Activated CD8-positive, alpha-beta memory T cell treated with anti-CD3 and anti-CD28 coated beads, Interleukin-2, amount 10 ng/mL, durations not matched to agents 7 days and 5 days (primary cell): ENCODE measurements at places on chromosomes 16 and 17. TPM values are rescaled to one million over a fixed set of nuclear protein-coding genes. Genes with fewer than 3 reads are reported as not detected.

The HOXB9 gene
- total RNA-seq: 8.4 TPM

The THOC6 gene
- total RNA-seq: 45.6 TPM

- H3K27ac ChIP-seq: no peak overlapping the region
- peaks cover 11% of the 10 kb centered on the region for H3K27me3 ChIP-seq
- no peaks in the 10 kb centered on the region for H3K36me3 ChIP-seq
- no peaks in the 10 kb centered on the region for H3K4me1 ChIP-seq
These were observed 28.9 kb upstream of the SPPL2C start for GRCh38 chr17:45815752-45816151.

GRCh38 chr17:68310152-68310551, 18.9 kb downstream of the ARSG start:
- H3K27me3 ChIP-seq: no peaks in the 10 kb centered on the region
- no peak overlapping the region for H3K4me3 ChIP-seq
- peak overlapping the region; percentile 52 for H3K27ac ChIP-seq
- peaks cover 20% of the 10 kb centered on the region for H3K36me3 ChIP-seq
- peaks cover 47% of the 10 kb centered on the region for H3K4me1 ChIP-seq

The SAP30BP gene
- 106 TPM for total RNA-seq

GRCh38 chr17:57050306-57050705, 34.7 kb upstream of the AKAP1 start:
- no peak overlapping the region for H3K27ac ChIP-seq
- peaks cover 35% of the 10 kb centered on the region for H3K27me3 ChIP-seq
- no peak for DNase-seq
- peaks cover 27% of the 10 kb centered on the region for H3K4me1 ChIP-seq
- H3K36me3 ChIP-seq: no peaks in the 10 kb centered on the region

DNA sequence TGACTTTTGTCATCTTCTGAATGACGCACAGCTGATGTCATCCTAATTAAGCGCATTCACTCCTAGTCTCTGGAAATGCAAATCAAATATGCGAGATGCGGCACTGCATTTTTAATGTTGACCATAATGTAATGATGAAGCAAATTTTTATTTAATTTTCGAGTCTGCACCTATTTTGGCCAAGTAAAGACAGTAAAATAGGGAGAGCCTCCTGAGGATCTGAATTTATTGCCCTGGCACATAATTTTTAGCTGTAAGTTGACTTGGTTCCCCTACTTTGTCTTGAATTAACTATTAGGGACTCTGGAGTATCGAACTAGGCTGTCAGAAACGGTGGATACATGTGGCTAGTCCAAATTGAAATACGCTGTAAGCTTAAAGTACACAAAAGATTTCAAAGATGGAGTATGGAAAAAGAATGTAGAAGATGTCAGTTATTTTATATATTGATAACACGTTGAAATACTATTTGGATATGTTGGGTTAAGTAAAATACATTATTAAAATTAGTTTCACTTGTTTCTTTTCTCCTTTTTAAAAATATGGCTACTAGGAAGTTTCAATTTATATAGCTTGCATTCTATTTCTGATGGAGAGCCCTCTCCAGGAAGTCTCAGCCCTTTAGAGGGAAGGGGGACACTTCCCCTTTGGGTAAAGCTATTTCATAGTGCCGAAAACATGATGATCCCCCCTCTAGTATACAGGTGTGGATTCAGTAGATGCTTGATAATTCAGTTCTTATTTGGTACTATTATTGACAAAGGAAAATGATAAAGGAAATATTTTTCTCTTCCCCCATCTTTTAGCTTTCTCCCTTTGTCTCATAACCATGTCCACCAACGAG, 991 bp downstream of the KPNA2 start:
- no peak for DNase-seq
- H3K27me3 ChIP-seq: no peaks in the 10 kb centered on the region

The SOCS3 gene
- 21.3 TPM for total RNA-seq

The CLEC18A gene
- total RNA-seq: 0.61 TPM

- H3K27ac ChIP-seq: no peak overlapping the region
- no peak overlapping the region for H3K4me3 ChIP-seq
- no peaks in the 10 kb centered on the region for H3K36me3 ChIP-seq
- no peaks in the 10 kb centered on the region for H3K4me1 ChIP-seq
- H3K27me3 ChIP-seq: no peaks in the 10 kb centered on the region
These were observed 243.2 kb upstream of the CIBAR2 start for GRCh38 chr16:85355515-85355837.

The SLC6A4 gene
- total RNA-seq: 0.12 TPM

DNA sequence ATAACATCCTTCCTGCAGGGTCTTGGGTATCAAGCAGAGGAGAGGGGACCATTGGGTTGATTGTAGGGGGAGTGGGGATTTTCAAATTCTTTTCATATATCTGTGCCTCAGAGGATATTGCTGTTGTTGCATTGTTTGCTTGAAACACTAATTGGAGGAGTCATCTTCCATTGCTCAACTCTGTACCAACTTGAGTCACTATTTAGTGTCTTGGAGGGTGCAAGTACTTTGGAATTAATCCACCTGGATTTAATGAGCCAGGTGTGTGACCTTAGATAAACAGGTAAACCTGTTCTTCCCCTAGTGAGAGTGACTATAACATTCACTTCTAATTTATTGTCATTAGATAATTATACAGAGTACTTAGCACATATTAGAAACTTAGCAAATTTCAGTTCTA, 151.3 kb upstream of the CNTNAP4 start:
- H3K36me3 ChIP-seq: no peaks in the 10 kb centered on the region
- DNase-seq: no peak
- no peaks in the 10 kb centered on the region for H3K27me3 ChIP-seq
- H3K4me3 ChIP-seq: no peak overlapping the region
- H3K27ac ChIP-seq: no peak overlapping the region

The TVP23C gene
- 16.2 TPM for total RNA-seq

The CCDC137 gene
- total RNA-seq: 42.3 TPM

The ABCA10 gene
- 0.33 TPM for total RNA-seq

The PLLP gene
- not detected for total RNA-seq

DNA sequence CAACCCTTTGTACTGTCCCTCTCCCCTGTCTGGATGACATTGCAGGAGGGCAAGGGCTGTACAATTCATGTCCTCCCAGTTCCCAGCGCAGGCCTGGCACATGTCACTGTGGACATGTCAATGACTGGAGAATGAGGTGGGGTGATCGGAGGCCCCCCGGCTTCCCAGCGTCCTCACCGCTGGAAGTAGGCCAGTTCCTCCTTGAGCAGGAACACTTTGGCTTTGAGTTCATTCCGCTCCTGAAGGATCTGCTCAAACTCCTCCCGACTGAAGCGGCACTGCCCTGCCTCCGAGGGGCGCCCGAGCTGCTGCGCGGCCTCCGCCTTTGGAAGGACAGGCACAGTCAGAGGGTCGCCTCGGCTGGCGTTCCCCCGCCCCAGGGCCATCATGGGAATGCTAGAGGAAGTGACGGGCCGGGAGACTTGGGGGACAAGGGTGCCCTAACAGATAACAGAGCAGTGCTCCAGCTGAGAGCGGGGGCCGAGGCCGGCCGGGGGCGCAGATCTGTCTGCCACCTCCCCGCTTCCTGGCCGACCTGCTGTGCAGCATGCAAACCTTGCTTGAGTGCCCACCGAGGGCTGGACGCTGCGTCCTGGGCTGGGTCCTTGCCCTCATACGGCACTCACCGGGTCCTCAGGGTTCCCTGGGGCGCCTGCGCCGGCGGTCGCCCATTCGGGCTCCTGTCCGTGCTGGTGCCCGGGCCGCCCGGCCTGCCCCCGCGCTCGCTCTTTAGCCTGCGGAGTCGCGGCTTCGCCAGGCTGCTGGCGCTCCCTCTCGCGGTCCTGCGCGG, 1.3 kb downstream of the RILP start:
- no peak overlapping the region for H3K27ac ChIP-seq
- peaks cover 23% of the 10 kb centered on the region for H3K4me1 ChIP-seq
- DNase-seq: peak; percentile 56
- H3K27me3 ChIP-seq: no peaks in the 10 kb centered on the region
- H3K4me3 ChIP-seq: peak overlapping the region; percentile 44
- H3K36me3 ChIP-seq: peaks cover 16% of the 10 kb centered on the region

GRCh38 chr17:7293816-7294613, 424 bp downstream of the YBX2 start:
- H3K27ac ChIP-seq: no peak overlapping the region
- no peaks in the 10 kb centered on the region for H3K36me3 ChIP-seq
- H3K4me1 ChIP-seq: peaks cover 21% of the 10 kb centered on the region
- H3K4me3 ChIP-seq: peak overlapping the region; percentile 1

GRCh38 chr16:56370875-56371659, 54.3 kb downstream of the AMFR start:
- H3K27me3 ChIP-seq: no peaks in the 10 kb centered on the region
- DNase-seq: no peak
- H3K4me3 ChIP-seq: no peak overlapping the region
- H3K27ac ChIP-seq: no peak overlapping the region

DNA sequence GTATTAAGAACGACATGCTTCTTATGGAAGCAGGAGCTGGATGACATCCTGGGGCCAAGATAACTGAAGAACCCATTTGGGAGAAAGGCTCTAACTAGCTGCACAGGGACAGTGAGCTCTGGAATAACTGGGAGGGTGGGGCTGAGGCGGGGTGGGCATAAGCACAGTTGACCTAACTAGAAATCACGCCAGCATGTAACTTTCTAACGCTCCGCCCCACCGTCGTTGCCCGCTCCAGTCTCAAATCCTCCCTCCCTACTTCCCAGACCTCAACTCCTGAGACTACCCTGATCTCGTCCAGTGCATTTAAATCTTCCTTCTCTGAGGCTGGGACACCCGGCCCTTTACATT, 436 bp downstream of the PHB1 start:
- peak overlapping the region; percentile 89 for H3K4me3 ChIP-seq
- peaks cover 17% of the 10 kb centered on the region for H3K36me3 ChIP-seq
- no peak for DNase-seq
- peaks cover 27% of the 10 kb centered on the region for H3K4me1 ChIP-seq

DNA sequence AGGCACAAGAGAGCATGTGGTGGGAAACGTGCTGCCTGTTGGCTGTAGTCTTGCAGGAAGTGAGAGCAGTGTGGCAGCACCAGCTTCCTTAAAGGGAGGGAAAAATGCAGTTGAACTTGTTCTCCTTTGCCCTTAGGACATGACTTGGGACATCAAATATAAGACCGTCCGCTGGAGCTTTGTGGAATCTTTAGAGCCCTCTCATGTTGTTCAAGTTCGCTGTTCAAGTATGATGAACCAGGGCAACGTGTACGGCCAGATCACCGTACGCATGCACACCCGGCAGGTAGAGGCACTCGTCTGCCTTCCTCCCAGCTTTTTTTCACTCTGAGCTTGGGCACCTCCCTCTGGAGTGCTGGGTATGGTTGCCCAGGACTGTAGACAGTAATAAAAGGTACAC, 23.3 kb downstream of the GPR179 start:
- no peaks in the 10 kb centered on the region for H3K27me3 ChIP-seq
- H3K36me3 ChIP-seq: peaks cover 26% of the 10 kb centered on the region
- H3K27ac ChIP-seq: no peak overlapping the region
- H3K4me1 ChIP-seq: peaks cover 7% of the 10 kb centered on the region
- no peak for DNase-seq
- no peak overlapping the region for H3K4me3 ChIP-seq

- no peak overlapping the region for H3K27ac ChIP-seq
- H3K4me1 ChIP-seq: no peaks in the 10 kb centered on the region
- no peak overlapping the region for H3K4me3 ChIP-seq
- no peaks in the 10 kb centered on the region for H3K36me3 ChIP-seq
- no peak for DNase-seq
These were observed 237.3 kb downstream of the MSI2 start for GRCh38 chr17:57493625-57494024.

GRCh38 chr17:73803964-73804435, 159.8 kb upstream of the SDK2 start:
- no peak for DNase-seq
- H3K27me3 ChIP-seq: peaks cover 6% of the 10 kb centered on the region
- no peaks in the 10 kb centered on the region for H3K4me1 ChIP-seq
- H3K36me3 ChIP-seq: no peaks in the 10 kb centered on the region
- H3K4me3 ChIP-seq: no peak overlapping the region

GRCh38 chr17:30278032-30278431, 13.7 kb downstream of the BLMH start:
- H3K4me3 ChIP-seq: no peak overlapping the region
- H3K36me3 ChIP-seq: peaks cover 41% of the 10 kb centered on the region
- peaks cover 9% of the 10 kb centered on the region for H3K4me1 ChIP-seq
- H3K27me3 ChIP-seq: no peaks in the 10 kb centered on the region

DNA sequence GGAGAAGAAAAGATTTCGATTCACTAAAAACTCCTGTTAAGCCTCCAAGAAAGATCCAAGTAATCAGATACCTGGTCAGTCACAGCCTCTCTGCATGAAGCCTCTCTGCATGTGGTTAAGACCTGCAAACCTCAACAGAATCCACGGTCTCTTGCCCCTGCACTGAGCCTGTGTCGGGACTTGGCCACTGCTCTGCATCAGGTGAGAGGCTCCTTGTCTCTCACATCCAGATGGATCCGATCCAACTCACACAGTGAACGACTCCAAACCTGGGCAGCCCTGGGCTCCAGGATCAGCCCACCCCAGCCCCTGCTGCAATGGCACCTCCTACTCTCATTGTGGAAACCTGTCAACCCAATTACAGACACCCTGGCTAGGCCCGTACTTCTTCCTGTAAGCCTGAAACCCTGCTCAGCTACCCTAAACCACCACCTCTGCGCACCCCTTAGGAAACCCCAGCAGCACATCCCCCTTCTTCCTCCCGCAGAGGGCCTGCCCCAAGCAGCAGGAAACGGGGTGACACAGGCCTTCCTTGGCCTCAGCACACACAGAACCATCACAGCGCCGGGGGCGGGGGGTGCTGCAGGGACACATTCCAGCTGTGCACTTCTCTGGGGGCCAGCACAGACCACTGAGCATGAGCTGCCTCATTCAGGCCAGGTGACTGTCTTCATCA, 129.5 kb downstream of the ANKRD11 start:
- H3K4me1 ChIP-seq: peaks cover 94% of the 10 kb centered on the region
- H3K36me3 ChIP-seq: peaks cover 20% of the 10 kb centered on the region
- peak overlapping the region; percentile 69 for H3K4me3 ChIP-seq
- DNase-seq: peak; percentile 95
- H3K27me3 ChIP-seq: no peaks in the 10 kb centered on the region

DNA sequence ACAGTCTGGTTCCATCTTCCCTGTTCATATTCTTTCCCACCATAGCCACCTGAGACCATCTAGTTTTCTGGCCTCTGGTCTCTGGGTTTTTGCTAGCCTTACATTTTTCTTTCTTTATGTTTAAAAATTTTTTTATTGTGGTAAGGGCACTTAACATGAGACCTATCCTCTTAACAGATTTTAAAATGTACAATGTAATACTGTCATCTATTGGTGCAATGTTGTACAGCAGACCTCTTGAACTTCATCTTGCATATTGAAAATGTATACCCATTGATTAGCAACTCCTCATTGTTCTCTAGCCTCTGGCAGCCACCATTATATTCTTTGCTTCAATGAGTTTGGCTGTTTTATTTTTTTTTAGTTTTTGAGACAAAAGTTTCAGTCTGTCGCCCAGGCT, 39.2 kb downstream of the ITGAM start:
- no peak overlapping the region for H3K4me3 ChIP-seq
- peaks cover 13% of the 10 kb centered on the region for H3K36me3 ChIP-seq
- no peak overlapping the region for H3K27ac ChIP-seq
- H3K4me1 ChIP-seq: peaks cover 9% of the 10 kb centered on the region

The CCDC43 gene
- total RNA-seq: 28.4 TPM

GRCh38 chr16:27433636-27434035, 31.7 kb downstream of the IL21R start:
- peaks cover 35% of the 10 kb centered on the region for H3K4me1 ChIP-seq
- H3K27me3 ChIP-seq: no peaks in the 10 kb centered on the region
- H3K27ac ChIP-seq: peak overlapping the region; percentile 12
